ENCODE measurements at places on chromosomes 6 and 20. TPM values are rescaled to one million over a fixed set of nuclear protein-coding genes. Genes with fewer than 3 reads are reported as not detected.

- DNase-seq, result no peak
Measured at GRCh38 chr20:50272030-50272723, 81.5 kb downstream of the CEBPB start.

DNA sequence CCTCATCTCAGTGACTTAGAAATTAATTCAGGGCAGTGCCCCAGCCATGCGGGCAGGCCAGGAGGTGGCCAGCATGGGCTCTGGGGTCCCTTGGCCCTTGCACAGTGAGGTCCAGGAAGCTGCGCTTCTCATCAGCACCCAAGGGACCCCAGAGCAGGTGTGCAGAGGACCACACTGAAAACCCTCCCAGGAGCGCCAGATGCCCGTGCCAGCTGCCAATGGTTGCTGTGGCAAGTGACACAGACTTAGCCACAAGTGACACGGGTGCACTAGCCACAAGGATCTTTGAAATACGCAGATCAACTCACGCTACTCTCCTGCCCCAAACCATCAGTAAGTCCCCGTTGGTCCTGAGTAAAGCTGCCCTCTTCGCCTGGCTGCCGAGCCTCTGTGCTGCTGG, 88.1 kb downstream of the ERMARD start:
- DNase-seq, result no peak

GRCh38 chr6:109713097-109713496, 22.0 kb downstream of the FIG4 start:
- no peak for DNase-seq

GRCh38 chr20:20440886-20441658, 73.2 kb downstream of the INSM1 start:
- no peak for DNase-seq

DNA sequence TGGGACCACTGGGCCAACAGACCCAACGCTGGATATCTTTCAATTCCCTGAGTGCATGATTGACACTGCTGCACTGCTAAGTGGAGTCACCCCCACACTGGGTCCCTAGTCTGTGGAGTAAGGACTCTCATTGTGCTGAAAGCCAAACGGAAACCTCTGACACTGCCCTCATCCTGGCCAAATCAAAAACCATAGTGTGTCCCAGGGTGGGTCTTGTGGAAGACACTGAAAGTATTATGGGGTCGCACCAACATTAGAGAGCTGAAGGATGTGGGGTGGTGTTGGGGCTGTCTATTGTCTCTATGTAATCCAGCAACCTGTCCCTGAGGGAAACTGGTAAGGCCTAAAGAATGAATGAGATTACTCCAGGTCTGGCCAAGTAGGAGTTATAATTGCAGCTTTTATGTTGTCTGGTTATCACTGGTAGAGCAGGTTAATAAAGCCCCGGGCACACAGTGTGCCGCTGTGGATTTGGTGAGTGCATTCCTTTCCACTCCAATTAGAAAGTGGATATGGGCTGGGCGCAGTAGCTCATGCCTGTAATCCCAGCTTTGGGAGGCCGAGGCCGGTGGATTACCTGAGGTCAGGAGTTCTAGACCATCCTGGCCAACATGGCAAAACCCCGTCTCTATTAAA, 57.9 kb downstream of the HLA-A start:
- no peak for DNase-seq

- peak; percentile 78 for DNase-seq
Measured at GRCh38 chr6:74091136-74091793, 395.3 kb downstream of the CD109 start.

GRCh38 chr6:170480050-170480692, 72.9 kb downstream of the PSMB1 start:
- peak; percentile 48 for DNase-seq

- no peak for DNase-seq
Measured at GRCh38 chr20:53294804-53295203, 298.8 kb downstream of the ZNF217 start.

- no peak for DNase-seq
Measured at GRCh38 chr6:149075616-149076354, 241.7 kb upstream of the TAB2 start.

DNA sequence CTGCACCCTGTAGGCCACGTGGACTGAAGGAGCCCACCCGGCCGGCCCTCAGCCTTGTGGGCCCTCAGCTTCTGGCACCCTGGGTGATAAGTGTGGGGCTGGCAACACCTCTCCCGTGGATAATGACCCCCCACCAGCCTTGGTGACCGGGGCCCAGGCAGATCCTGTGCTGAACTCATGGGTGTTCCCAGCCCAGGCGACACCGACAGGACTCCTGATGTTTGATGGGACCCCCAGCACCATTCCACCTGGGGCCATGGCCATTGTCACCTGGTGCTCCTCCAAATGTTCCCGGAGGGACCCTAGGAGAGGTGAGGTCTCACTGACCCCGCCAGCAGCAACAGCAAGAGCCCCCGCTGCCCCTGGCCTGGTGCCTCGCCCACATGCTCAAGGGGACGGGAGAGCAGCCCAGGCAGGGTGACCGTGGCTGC, 19.4 kb upstream of the FRMD1 start:
- DNase-seq, result no peak

DNA sequence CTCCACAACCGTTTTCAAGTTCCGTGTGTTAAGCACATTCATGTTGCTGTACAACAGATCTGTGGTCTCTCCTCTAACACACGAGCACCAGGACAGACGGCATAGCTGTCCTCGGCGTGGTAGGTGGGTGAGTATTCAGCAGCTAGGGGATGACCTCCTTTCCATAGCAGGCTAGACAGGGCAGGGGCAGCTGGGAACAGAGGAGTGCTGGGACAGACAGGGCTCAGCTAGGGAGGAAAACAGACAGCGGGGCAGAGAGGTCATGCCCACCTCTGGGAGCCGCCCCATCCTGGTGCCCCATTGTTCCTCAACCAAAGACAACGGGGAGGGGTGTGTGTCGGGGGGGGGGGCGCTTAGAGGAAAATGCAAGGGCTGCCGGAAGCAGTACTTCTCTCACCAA, 271.5 kb upstream of the FOXQ1 start:
- no peak for DNase-seq

GRCh38 chr6:17156966-17157365, 55.1 kb downstream of the STMND1 start:
- DNase-seq, result no peak

- DNase-seq, result no peak
Measured at GRCh38 chr20:329851-330232, 4.5 kb downstream of the SOX12 start.

GRCh38 chr6:158769234-158769770, 49.9 kb downstream of the EZR start:
- DNase-seq, result no peak

GRCh38 chr6:43743682-43744381, 26.2 kb upstream of the VEGFA start:
- DNase-seq, result no peak

DNA sequence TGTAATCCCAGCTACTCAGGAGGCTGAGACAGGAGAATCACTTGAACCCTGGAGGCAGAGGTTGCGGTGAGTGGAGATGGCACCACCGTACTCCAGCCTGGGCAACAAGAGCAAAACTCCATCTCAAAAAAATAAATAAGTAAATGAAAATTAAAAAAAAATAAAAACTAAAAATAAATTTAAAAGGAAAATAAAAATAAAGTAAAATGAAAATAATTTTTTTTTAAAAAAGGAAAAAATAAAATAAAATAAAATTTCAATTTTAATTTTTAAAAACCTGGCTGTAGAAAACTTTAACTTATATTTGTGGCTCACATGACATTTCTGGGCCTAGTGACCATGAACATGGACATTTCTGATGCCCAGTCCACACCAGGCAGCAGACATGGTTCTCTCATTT, 16.1 kb downstream of the HCK start:
- no peak for DNase-seq

DNA sequence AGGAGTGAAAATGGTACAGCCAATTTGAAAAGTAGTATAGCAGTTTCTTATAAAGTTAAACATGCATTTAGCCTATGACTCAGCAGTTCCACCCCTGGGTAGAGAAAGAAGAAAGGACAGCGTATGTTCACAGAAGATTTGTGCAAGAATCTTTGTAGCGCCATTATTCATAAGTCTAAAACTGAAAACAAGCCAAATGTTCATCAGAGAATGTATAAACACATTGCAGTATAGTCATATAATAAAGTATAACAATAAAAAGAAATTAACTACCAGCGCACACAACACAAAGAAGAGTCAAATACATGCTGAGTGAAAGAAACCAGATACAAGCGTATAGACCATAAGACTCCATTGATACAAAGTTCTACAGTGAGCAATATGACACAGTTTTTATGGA, 294.0 kb downstream of the SAMD5 start:
- DNase-seq, result no peak

DNA sequence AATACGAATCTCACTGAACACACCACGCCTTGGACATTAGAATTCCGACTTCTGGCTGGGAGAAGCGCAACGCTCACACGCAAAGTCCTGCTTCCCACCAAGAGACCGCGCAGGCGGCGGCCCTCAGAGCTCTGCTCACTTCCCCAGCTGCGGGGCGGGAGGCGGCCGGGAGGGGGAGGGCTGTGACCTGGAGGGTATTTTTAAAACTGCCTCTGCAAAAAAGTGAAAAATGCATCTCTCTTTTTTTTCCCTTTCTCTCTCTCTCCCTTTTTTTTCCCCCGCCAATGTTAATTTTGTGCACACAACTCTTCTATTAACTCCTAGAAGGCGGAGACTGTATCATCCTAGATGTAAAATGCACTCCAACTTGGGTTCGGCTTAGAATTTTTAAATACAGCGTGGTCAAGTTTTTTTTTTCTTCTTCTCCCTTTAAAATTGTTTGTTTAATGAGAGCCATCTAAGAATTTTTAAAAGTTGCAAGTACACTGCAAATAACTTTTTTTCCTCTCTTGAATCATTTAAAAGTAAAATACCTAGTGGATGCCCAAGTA, 66.4 kb downstream of the STX11 start:
- no peak for DNase-seq

GRCh38 chr6:136012198-136012887, 160.8 kb downstream of the PDE7B start:
- no peak for DNase-seq

- no peak for DNase-seq
Measured at GRCh38 chr6:128456510-128457230, 63.7 kb downstream of the PTPRK start.

DNA sequence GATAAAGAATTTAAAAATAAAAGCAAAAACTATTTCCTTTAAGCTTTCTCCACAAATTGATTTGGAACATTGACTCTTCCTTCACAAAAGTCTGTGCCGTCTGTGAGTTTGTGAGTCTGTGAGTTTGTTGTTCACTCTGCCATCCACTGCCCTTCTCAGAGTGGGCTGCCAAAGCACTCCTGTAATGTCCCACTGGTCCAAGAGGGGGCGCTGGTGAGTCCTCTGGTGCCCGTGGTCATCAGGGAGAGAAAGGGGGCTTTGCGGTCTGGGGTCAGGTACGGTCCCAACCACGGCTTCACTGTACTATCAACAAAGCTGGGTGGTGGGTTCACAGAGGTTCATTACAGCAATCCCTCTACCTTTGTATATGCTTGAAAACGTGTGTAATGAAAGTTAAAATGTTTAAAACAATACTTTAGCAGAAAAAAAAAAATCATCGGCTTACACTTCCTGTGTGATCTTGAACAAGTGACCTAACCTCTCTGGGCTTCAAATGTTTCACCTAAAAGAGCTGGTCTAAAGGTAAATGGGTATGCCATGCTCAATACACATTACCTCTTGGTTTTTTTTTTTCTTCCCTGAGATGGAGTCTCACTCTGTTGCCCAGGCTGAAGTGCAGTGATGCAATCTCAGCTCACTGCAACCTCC, 5.6 kb upstream of the ANKRD60 start:
- peak; percentile 72 for DNase-seq

The KCNB1 gene
- 0.97 TPM for total RNA-seq

The ZC3H12D gene
- total RNA-seq, result 0.03 TPM

The GRM1 gene
- total RNA-seq, result 0.79 TPM

The TMEM200A gene
- 12.8 TPM for total RNA-seq

The DUSP22 gene
- total RNA-seq, result 51.3 TPM
